ENCODE measurements at places on chromosomes 13 and 19. TPM values are rescaled to one million over a fixed set of nuclear protein-coding genes. Genes with fewer than 3 reads are reported as not detected.

CBARP gene
- total RNA-seq = 3.7 TPM

SOX1 gene
- total RNA-seq = not detected

SHANK1 gene
- total RNA-seq = 1.4 TPM

MAMSTR gene
- total RNA-seq = 0.58 TPM

Data from aorta (tissue), 5 donors.